HS-27A (cell line): ENCODE measurements at places on chromosomes 7 and 10.

- DNase-seq: no peak
These were observed 11.0 kb upstream of the SH2D4B start for GRCh38 chr10:80526742-80527141.

DNA sequence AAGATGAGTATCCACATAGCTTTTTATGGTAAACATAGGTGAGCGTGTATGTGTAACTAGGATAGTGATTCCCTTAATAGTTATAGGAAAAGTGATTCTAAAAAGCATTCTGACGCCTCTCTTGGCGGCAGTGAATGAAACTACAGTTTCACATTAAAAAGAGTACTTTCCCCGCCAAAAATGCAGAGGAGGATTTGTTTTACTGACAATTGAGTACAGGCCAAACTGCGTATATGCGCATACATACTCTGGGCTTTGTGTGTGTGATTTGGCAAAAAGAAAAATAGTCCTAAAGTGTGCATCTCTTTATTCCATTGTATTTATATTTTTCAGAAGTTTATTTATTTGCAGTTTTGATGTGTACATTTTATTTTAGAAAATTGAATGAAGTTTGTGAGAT lies 10.3 kb downstream of the CUL1 start:
- no peak for DNase-seq

GRCh38 chr7:22640269-22640668 lies 86.7 kb upstream of the IL6 start:
- no peak for DNase-seq

DNA sequence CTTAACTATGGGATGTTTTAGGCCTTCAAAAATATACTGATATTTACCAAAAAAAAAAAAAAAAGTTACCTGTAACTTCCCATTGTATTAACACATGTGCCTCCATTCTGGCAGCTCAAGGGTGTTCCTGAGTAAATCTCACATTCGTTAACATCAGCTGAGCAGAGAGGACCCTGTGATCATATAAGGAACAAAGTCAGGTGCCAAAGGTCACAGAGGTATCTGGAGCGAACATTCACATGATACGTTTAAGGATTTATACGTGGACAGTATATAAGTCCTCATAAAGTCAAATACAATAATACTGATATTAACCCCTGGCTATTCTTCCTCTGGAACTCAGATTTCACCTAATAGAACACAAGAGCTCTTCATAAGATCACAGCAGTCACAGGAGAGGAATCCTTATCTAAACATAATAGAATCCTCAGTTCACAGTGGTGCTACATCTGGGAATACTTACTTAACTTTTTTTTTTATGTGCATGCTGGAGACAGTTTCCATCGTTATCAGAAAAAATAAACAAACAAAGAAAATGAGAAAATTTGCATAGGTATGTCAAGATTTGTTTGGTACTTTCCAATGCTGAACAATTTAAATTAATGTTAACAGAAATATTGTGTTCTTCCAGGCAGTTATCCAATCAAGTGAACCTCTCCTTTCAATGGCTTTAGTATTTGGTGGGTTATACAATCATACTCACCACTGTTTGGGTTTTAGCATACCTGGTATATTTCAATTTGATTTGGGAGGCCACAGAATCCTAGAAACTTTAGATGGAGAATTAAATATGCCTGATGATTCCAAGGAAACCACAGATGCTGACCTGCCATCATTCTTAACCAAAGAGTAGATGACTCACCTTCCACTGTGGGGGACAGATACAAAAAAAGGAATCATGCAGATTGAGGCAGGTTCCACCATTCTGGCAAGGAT lies 6.6 kb downstream of the CUBN start:
- DNase-seq: no peak

DNA sequence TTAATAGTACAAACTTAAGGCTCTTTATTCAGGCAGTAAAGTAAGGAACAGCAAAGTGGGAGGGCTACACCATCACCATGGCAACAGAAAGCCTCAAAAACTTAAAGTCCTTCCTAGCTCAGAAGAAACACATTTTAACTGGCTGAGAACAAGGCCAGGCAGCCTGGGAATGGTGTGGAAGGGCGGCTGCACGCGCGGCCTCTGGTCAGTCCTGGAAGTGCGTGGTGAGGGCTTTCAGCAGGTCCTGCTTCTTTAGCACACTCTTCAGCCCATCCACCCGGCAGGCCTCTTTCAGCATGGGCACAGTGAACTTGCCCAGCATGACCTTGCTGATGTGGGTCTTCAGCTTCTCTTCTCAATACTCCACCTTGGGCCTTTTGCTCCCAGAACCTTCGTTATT lies 133.0 kb downstream of the CYP26A1 start:
- DNase-seq: no peak

- no peak for DNase-seq
These were observed 9.6 kb downstream of the PKD1L1 start for GRCh38 chr7:47938574-47939165.
